ENCODE measurements at places on chromosomes 6 and 20. TPM values are rescaled to one million over a fixed set of nuclear protein-coding genes. Genes with fewer than 3 reads are reported as not detected.

TRIM27 gene
- total RNA-seq = 68.8 TPM

MDC1 gene
- total RNA-seq = 26.2 TPM

GRM1 gene
- 2.9 TPM for total RNA-seq

PIM1 gene
- total RNA-seq = 27.2 TPM

UBE2V1 gene
- 52.8 TPM for total RNA-seq

OR2J3 gene
- not detected for total RNA-seq

FNDC11 gene
- 1.0 TPM for total RNA-seq

GFOD1 gene
- 10.9 TPM for total RNA-seq

CTAGE9 gene
- not detected for total RNA-seq

RGL2 gene
- total RNA-seq = 45.5 TPM

ZNF451 gene
- total RNA-seq = 153 TPM

AKIRIN2 gene
- 59.8 TPM for total RNA-seq

IL17F gene
- not detected for total RNA-seq

CFAP61 gene
- total RNA-seq = 2.1 TPM

C20orf202 gene
- total RNA-seq = 0.77 TPM

NRSN1 gene
- total RNA-seq = 12.5 TPM

TRMT6 gene
- 9.1 TPM for total RNA-seq

GPR6 gene
- total RNA-seq = not detected

CCN6 gene
- not detected for total RNA-seq

GLP1R gene
- 0.88 TPM for total RNA-seq

EPPIN gene
- not detected for total RNA-seq

CFAP206 gene
- total RNA-seq = 3.4 TPM

TTBK1 gene
- 4.6 TPM for total RNA-seq

OXT gene
- total RNA-seq = not detected

IP6K3 gene
- 3.7 TPM for total RNA-seq

WFDC12 gene
- total RNA-seq = not detected

TPD52L1 gene
- 40.8 TPM for total RNA-seq

EYS gene
- 230 TPM for total RNA-seq

NMBR gene
- total RNA-seq = 0.71 TPM

GPR63 gene
- 5.6 TPM for total RNA-seq

POU5F1 gene
- total RNA-seq = not detected

ZHX3 gene
- 29.1 TPM for total RNA-seq

SLC12A5 gene
- 31.2 TPM for total RNA-seq

ZNFX1 gene
- 26.5 TPM for total RNA-seq

CDSN gene
- not detected for total RNA-seq

COL9A3 gene
- 134 TPM for total RNA-seq

CDH4 gene
- total RNA-seq = 12.0 TPM

INSM1 gene
- 25.6 TPM for total RNA-seq

IL20RA gene
- total RNA-seq = 2.3 TPM

DCDC2 gene
- 5.9 TPM for total RNA-seq

DNMT3B gene
- total RNA-seq = 10.0 TPM

MUC21 gene
- total RNA-seq = 0.11 TPM

MEP1A gene
- total RNA-seq = not detected

TBP gene
- total RNA-seq = 19.7 TPM

LIME1 gene
- 16.5 TPM for total RNA-seq

NKAIN4 gene
- total RNA-seq = 24.6 TPM

SLC22A16 gene
- total RNA-seq = 0.82 TPM

SAMD10 gene
- total RNA-seq = 8.9 TPM

All from camera-type eye (tissue), 1 donor.